NCI-H226 (cell line): ENCODE measurements at places on chromosomes 7 and 10.

DNA sequence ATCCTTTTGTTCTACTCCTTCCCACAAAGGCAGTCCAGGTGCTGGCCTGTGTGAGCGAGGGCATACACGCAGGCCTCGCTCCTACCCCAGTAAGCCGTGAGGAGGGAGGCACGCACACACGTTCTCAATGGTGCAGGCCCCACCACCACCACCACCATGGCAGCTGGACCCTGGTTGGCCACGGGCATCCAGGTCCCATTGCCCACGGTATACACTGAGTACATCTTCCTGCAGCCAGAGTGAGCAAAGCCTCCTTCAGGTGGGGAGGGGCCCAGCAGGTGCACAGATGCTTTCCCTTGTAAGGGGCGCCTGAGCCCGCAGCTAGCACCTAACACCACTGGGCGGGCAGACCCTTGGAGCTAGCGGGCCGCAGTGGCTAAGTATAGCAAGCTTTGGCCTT is 373.3 kb upstream of the MKI67 start:
- no peak for DNase-seq

DNA sequence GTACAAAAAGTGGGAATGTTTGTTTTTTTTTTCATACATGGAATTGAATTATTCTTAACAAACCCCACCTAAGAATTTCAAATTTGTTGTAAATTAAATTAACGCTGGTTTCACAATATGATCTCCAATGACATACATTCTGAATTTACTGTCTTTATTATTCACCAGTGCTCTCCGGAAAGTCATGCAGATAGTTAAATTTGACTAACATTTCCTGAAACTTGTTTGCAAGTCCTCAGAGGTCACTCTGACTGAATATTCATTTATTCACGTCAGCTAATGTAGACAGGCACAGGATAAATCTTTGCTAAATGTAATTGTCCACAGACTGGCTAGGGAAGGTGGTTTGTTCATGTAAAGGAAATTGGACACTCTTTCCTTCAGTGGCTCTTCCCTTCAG is 730.4 kb downstream of the PHTF2 start:
- no peak for DNase-seq

- no peak for DNase-seq
Measured at GRCh38 chr10:29522918-29523317, 111.9 kb downstream of the SVIL start.

- DNase-seq: peak; percentile 38
Measured at GRCh38 chr7:50792342-50793119, 9.8 kb upstream of the GRB10 start.

DNA sequence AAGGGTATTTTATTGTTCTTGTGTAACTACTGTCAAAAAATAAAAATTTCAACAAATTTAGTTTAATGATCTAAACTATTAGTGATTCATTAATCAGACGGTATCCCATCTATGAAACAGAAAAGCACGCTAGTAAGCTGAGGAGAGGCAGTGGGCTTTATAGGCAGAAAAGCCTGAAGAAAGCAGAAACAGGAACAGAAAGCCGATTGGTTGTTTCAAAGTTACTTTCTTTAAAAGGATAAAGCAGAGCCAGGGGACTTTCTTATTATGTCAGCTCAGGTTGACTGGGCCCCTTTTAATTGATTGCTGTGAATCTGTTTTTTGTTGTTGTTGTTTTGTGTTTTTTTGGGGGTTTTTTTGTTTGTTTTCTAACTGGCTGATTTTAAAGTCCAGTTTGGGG is 105.5 kb downstream of the TES start:
- no peak for DNase-seq

DNA sequence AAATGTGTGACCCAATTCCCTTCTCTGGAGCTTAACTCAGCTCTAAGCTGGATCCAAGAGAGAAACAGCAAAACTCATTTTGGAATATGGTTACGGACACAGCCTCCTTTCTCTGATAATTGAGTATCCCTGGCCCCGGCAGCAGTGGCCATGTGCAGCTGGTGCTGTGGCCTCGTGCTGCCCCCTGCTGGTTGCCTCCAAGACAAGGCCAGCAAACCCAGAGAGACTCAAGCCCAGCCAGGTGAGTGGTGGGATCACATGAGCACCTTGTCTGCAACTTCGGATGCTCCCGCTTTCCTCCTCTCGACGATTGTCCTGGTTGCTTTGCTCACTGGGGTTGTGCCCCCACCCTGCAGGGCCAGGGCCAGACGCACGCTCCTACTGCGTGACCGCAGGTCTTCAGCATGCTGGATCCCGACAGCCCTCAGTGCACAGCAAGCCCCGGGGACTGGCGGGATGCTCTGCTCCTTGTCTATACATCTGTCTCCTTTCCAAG is 19.4 kb downstream of the SFTPD start:
- DNase-seq: peak; percentile 18
